ENCODE measurements at places on chromosomes 2 and 18. TPM values are rescaled to one million over a fixed set of nuclear protein-coding genes. Genes with fewer than 3 reads are reported as not detected.
A peak's percentile ranks its signal among the peaks of the same experiment; 100 is the strongest.

- DNase-seq, result peak; percentile 19
These were observed 436.6 kb upstream of the NRP2 start for GRCh38 chr2:205245652-205246051.

GRCh38 chr2:40302751-40303325 lies 149.1 kb downstream of the SLC8A1 start:
- no peak for DNase-seq

GRCh38 chr2:121080013-121080772 lies 204.8 kb downstream of the TFCP2L1 start:
- peak; percentile 76 for DNase-seq

The SERPINB13 gene
- total RNA-seq, result not detected

GRCh38 chr2:218162814-218163213 lies 3.9 kb downstream of the CXCR1 start:
- no peak for DNase-seq

- DNase-seq, result no peak
These were observed 17.8 kb downstream of the DDX18 start for GRCh38 chr2:117832332-117832731.

The ASAP2 gene
- total RNA-seq, result 59.6 TPM

DNA sequence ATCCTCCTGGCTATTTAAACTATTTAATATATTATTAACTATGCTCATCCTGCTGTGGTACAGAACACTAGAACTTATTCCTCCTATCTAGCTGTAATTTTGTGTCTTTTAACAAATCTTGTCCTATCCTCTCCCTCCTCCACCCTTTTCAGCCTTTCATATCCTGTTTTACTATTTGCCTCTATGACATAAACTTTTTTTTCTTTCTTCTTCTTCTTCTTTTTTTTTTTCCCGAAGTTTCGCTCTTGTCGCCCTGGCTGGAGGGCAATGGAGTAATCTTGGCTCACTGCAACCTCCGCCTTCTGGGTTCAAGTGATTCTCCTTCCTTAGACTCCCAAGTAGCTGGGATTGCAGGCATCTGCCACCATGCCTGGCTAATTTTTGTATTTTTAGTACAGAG lies 201.5 kb downstream of the LPIN1 start:
- DNase-seq, result no peak

- DNase-seq, result peak; percentile 27
These were observed 14.6 kb downstream of the MRPL35 start for GRCh38 chr2:86213699-86214502.

DNA sequence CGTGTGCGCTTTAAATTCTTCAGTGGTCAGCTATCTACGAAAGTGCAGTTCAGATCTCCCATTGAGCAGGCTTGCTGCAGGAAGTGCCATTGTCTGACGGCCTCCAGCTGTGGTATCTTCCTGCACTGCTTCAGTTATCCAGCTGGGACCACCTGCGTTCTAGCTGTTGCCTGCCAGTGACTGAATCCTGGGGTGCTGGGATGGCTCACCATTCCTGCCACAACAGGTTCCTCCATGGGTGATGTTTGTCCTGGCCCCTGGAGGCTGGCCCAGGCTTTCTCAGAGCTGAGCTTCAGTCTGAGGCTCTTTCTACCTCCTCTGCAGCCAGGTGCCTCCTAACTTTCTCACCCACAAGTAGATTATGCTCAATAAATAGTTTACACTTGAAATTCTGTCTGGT lies 498.5 kb upstream of the HS6ST1 start:
- DNase-seq, result no peak

DNA sequence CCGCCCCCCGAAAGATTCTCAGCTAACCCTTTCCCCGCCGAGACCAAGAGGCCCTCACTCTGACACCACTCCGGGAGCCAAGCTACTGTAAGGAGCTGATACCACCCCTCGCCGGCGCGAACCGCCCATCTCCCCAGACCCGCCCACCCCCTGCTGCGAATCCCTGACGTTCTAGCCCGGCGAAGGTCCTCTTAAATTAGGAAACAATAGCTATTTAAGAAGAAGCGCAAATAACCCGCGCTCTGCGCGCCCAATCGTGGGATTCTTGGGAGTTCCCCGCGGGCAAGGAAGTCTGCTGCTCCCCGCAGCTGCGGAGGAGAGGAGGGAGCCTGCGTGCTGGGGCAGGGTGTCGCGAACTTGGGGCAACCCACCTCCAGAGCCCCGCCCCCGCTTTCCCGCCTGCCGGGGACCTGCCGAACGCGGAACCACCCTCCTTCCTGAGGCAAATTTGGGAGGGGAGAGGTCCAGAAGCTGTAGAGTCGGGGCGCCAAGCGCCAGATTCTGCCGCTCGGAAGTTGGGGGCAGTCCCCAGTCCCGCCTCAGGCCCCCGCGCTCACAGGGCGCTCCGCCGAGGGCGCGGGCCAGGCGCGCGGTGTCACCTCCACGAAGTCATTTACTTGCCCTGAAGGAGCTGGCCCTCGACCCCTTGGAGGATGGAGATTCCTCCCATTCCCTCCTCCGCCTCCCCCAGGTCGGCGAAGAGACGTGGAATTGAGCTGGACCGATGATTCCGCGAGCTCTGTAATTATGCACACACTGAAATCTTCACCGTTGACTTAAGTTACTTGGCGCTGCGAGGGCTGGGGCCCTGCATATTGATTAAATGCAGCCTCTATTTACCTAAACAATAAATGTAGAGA lies 8.4 kb upstream of the SP9 start:
- DNase-seq, result no peak

GRCh38 chr2:28361991-28362710 lies 30.5 kb upstream of the FOSL2 start:
- DNase-seq, result no peak

DNA sequence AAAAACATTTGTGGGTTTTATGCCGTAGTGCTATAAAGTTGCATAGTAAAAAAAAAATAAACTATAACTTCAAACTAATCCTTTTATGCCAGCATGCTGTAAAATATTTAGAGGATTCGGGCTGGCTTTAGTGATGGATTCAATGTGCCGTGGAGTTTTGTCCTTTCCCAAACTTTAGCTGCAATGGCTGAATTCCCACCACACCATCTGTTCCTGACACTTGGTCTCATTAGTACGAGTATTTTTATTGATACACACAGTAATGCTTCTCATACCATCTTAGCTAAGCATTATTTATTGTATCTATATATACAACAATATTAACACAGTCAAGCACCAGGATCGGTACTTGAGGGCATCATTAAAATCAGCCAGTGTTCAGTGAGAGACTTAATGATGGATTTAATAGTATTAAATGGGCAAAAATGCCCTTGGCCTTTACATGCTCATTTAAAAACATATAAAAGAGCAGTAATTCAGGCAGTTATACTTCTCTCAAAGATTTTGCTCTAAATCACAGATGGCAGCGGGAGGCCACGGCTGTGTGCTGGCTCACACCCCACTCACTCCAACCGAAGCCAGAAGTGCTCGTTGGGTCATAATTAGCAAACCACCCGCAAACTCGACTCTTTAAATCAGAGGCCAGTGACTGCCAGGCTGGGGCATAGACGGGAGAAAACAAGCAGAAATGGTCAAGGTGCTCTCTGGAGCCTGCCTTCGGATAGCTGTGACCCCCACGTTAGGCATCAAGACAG lies 297.0 kb upstream of the REV1 start:
- no peak for DNase-seq

DNA sequence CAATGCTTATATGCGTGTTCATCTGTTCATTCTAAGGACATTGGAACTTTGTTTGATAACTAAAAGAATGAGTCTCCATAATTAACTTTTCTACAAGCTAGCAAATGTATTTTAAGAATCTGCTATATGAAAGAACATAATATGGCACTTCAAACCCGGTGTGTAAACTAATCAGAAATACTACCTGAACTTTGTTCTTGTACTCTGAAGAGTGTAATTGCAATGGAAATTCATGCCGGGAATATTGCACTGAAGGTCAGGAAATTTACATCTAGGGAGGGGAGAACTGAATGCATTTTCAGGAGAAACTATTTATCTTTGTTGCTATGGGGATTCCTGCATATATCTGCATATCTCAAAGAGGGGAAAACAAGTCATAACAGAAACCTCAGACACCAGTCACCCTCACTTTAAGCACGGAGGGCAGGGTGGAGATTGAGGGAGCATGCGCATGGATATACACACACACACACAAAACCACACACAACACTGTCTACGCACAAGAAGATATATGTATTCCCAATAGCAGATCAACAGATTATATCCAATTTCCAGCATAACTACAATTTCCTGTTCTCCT lies 76.2 kb downstream of the DTNA start:
- DNase-seq, result no peak

DNA sequence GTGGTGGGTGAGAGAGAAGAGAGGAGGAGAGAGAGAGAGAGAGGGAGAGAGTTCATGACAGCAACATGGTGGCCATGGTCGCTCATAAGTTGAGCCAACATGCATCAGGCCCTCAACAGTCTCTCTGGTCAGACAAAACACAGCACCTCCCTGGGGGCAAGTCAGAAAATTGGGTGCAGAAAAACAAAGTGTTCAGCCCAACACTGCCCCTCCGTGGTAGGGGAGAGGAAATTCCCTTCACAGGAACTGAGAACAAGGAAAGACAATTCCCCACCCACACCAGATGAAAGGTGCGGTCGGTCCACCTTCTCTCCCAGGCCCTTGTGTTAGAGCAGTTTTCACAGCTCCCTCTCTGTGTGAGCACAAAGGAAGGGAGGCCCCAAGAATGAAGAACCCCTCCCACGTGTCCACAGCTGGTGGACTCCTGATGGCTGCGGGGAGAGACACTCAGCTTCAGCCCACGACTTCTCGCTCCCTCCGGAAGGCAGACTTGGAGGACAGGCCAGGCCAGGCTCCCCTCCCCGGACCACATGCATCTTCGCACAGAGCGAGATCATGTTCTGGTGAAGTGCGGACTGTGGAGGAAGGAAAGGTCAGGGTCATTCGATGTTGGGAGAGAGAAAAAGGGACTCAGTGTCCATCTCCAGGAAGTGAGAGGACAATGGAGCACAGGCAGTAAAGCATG lies 181.7 kb downstream of the ANAPC1 start:
- peak; percentile 76 for DNase-seq

DNA sequence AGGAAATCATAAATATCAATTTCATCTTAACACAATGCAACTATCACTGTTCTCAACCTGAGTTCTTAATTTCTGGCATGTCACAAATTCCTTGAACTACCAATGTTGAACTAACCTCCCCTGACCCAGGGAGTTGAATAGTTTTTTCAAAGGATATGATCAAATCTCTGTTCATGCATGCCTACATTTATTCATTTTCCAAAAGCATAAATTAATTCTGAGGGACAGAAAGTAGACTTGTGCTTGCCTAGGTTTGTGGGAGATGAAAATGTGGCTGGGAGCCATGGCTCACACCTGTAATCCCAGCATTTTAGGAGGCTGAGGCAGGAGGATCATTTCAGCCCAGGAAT lies 175.7 kb downstream of the TGIF1 start:
- DNase-seq, result no peak

The TMEM198 gene
- total RNA-seq, result not detected

GRCh38 chr2:161905389-161906046 lies 168.5 kb downstream of the DPP4 start:
- DNase-seq, result peak; percentile 95

The RESP18 gene
- total RNA-seq, result not detected
